T-helper 1 cell (primary cell): ENCODE measurements at places on chromosomes 3 and 15.

GRCh38 chr3:31382856-31383255 lies 149.9 kb upstream of the STT3B start:
- DNase-seq = no peak

DNA sequence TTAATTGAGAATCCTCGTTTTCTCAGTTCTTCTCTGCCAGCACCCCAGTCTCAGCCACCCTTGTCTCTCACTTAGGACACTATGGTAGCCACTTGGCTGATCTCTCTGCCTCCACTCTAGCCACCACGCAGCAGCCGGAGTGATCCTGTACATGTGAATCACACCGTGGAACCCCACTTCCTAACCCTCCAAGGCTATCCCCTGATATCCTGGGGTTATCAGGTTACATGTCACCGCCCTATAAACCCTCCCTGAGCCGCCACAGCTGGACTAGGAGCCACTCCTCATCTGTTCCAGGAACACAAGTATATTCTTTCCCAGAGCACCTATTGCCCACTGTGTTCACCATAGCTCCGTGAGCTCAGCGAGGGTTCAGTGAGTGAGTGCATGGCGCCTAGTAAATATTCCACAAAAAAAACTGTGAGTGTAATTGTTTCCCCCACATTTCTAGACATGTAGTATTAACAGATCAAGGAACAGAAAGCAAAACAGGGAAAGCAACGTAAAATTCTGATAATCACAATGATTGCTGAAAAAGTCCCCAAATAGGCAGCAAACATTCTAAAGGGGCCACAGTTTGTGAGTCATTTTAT lies 661 bp upstream of the PARP14 start:
- no peak for DNase-seq

- DNase-seq = no peak
Measured at GRCh38 chr3:49277383-49277775, 347 bp upstream of the C3orf62 start.

DNA sequence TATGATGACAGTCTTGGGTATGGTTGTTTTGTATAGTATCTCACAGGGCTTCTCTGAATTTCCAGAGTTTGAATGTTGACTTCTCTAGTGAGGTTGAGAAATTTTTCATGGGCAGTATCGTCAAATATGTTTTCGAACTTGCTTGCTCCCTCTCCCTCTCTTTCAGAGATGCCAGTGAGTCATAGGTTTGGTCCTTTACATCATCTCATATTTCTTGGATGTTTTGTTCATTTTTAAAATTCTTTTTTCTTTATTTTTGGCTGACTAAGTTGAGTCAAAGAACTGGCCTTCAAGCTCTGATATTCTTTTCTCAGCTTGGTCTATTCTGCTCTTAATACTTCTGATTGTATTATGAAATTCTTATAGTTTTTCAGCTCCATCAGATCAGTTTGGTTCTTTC lies 282.3 kb upstream of the NECTIN3 start:
- no peak for DNase-seq

DNA sequence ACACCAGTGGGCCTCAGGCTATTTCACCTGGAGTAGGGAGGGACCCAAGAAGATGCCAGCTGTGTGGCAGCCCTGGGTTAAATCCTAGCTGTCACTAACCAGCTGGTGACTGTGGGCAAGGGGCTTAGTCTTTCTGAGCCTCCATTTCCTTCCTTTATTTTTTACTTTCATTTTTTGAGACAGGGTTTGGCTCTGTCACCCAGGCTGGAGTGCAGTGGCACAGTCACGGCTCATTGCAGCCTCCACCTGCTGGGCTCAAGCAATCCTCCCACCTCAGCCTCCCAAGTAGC lies 108.0 kb upstream of the SMAD3 start:
- no peak for DNase-seq

DNA sequence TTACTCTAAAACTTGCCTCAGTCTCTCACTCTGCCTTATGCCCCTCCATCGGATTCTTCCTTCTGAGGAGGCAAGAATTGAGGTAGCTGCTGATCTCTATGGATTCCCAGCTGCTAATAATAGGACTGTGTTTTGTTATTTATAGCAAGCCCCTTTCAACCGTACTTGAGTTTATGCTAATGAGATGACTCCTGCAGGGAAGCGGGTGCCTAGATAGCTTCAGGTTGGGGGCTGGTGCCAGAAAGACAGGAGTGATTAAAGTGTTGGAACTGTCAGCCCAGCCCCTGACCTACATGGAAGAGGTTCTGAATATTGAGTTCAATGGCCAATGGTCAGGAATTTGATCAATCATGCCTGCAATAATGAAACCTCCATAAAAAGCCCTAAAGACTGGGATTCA lies 21.8 kb upstream of the LIMD1 start:
- no peak for DNase-seq

GRCh38 chr3:160635213-160635612 lies 41.7 kb upstream of the ARL14 start:
- no peak for DNase-seq

DNA sequence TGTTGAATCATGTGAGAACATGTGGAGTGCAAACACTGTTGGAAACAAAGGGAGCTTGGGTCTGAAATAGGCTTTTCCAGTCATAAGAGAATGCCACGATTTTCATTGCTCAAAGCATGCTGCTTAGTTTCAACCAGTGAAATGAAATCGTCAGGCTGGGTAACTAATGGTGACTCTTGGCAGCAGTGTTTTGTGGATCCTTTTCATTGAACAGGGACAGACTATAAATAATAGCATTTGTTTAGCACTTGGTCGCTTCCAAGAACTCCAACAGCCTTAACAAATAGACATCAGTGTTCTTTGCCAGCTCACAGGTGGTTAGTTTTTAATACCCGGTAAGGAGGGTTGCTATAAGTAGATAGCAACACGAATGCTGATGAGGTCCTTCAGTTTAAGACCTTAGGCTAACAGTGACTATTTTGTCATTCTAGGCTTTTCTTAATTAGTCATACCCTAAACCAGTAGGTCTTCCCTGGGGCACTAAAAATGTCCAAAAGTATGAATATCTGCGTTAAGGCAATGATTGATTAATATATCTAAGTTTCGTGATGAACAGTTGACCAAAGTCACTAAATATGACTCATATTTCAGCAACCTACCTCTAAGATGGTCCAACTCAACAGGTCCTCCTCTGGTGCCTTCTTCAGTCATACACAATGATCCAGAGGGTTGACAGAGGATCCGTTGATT lies 15.8 kb downstream of the TP63 start:
- no peak for DNase-seq

DNA sequence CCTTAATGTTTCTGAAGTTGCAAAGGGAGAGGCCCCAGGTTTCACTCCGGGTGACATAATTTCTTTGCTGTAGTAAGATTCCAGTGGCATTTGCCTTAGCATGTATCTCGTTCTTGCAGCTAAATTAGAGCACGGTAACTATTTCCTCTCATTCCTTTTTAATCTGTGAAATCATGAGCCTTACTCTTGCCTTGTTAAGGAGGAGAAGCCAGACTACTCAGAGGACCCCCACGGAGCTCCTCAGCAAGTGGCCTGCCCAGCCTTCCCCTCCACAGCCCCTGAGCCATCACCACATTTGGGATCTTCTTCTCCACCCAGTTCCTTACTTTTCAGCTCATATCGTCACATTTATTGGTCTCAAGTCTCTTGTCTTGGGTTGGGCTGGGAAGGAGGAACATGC lies 54.2 kb downstream of the ABHD2 start:
- no peak for DNase-seq

DNA sequence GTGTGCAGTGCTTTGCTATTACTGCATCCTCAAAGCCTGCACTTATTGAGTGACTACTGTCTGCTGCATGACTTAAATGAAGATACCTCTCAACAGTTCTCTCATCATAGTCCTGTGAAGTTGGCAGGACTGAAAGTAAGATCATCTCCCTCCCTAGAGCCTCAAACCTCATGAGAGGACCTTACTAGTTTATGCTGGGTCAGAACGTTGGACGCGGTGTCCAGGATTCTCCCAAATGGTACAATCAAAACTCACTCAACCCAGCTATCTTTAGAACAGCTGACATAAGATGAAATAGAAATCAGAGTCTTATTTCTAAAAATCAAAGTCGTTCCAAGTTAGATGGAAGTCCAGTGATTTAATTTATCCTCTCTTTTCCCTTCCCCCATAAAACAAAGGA lies 219.7 kb downstream of the PDZRN3 start:
- DNase-seq = no peak

- DNase-seq = no peak
Measured at GRCh38 chr15:43168192-43169107, 16.8 kb upstream of the CCNDBP1 start.

DNA sequence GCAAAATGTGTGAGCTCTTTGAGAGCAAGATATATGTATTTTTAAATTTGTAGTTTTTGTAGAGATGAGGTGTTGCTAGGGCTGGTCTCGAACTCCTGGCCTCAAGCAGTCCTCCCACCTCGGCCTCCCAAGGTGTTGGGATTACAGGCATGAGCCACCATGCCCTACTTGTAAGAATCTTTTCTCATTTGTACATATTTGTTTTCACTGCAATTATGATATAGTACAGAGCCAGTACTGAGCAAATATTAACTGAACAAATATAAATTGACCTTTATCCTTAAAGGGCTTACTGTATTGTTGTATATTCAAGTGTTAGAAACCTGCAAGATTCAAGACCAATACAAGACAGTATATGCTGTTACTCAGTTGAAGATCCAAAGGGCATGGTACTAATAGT lies 53.4 kb downstream of the GTF2E1 start:
- no peak for DNase-seq

- DNase-seq = no peak
Measured at GRCh38 chr15:89115547-89115946, 27.3 kb downstream of the ABHD2 start.

DNA sequence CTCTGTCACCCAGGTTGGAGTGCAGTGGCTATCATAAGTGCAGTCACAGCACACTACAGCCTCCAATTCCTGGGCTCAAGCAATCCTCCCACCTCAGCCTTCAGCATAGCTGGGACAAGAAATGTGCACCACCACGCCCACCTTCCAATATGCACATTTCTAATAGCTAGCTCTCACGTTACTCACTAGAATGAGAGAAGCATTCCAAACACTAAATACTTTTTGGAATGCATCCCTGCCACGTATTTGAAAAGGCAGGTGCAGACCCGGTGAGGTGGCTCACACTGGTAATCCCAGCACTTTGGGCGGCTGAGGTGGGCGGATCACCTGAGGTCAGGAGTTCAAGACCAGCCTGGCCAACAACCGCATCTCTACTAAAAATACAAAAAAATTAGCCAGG lies 7.6 kb upstream of the TCF12 start:
- no peak for DNase-seq

DNA sequence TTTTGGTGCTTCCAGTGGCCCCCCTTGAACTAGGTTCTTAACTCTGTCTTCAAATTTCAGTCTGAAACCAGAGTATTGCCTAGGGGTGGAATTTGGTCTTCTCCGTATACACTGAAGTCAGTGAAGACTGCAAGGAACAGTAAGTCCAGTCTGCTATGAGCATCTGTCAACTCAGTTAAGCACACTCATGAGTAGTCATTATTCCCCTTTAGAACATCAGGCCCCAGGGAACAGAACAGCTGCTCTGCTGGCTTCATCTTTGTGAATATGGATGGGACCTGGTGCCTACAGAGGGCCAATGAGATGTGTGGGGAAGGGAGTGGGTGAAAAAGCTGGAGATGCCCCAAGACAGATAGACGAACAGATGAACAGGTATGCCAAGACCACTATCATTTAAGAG lies 85.2 kb upstream of the PRR23C start:
- no peak for DNase-seq

DNA sequence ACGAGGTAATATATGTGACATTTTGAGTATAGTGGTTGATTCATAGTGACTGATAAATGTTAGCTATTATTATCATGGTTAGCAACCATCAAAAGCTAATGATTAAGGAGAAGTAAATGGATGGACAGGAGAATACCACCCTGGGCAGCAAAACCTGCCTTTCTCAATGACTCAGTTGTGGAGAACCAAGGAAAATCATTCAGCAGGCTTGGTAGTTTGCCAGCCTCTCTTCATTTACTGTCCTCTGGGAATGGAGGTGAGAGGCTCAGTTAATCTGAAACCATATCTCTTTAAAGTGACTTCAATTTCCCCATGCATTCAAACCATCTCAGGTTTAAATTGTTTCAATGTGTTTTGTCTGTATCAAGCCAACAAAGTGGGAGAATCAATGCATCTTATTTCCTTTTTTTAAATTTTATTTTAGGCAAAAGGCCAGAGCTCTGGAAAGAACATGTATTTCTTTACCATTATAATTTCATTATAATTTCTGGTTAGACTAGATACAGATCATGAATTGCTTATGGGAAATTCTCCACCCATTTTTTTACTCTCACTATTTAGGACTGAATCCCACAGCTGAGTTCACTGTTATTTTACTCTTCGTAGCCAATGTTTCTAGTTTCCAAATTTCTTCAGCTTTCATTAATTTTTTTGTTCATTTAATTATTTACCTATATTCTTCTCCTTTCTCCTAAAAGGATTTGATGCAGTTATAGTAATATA lies 2.7 kb downstream of the TM4SF18 start:
- DNase-seq = no peak

DNA sequence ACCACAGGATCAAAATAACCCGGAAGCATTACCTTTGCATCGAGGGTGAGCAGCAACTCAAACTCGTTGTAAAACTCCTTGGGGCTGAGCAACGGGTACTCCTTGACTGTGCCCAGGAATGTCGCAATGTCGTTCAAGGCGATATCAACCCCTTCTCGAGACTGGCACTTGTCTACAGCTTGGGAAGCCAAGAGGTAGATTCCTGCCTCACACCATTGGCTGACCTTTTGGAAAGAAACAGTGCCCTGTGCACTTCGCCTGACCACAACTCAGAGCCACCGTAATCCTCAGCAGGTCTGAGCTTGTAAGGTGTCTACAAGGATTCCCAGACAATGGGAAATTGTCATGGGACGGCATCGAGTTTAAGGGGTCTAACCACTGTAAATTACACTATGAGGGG lies 43.9 kb downstream of the B3GNT5 start:
- no peak for DNase-seq

DNA sequence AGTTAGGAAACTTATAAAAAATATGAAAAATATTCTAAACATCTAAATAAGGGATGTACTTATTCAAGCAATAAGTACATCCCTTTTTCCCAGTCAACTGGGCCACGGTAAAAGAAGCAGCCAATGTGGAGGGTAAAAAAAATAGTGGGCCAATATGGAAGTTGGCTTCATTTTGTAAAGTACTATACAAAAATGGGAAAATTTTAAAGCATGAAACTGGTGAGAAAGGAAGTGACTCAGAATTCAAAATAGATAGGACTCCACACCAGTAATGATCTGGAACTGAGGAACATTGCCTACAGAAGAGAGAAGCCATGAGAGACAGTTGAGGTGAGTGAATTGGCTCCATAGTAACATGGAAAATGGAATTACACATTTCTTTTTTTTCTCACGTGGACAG lies 108.9 kb downstream of the FNDC3B start:
- DNase-seq = no peak

- no peak for DNase-seq
Measured at GRCh38 chr3:129554356-129555152, 11.6 kb downstream of the H1-8 start.

DNA sequence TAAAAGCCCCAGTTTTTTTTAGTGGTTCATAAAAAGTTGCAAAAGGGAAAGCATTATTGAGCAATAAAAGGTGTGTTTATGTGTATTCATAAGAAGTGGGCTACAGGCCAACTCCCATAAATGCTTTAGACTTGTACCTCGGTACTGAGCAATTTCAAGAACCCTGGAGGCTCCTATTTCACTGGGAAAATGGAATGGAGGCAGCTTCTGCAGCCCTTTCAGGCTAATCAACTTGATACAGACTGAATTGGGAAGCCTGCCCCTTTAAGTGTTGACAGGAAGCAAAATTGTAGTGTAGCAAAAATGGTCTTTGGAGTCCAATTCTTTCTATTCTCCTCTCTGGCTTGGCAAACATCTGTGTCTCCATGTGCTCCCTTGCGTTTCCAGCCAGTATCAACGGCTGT lies 118.8 kb downstream of the ECT2 start:
- DNase-seq = no peak
